Activated naive CD8-positive, alpha-beta T cell treated with anti-CD3 and anti-CD28 coated beads for 36 hours (primary cell): ENCODE measurements at places on chromosomes 16 and 17.

GRCh38 chr16:84137287-84137686, 7.7 kb downstream of the HSDL1 start:
- no peak for DNase-seq

DNA sequence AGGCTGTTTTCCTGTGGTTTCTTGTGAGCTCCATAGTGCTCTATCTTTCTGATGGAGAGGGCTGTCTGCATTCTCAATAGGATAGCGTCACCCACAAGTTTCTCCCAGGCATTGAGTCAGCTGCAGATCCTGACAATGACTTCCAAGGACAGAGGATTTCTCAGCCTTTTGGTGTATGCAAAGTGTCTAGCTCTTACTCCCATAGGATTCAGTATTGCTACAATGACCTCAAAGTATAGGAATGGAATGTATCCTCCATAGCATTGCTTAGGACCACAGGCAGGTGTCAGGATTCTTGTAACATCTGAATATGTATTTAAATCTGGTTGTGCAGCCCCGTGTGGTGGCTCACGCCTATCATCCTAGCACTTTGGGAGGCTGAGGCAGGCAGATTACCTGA, 32.3 kb downstream of the SMIM36 start:
- no peak for DNase-seq

DNA sequence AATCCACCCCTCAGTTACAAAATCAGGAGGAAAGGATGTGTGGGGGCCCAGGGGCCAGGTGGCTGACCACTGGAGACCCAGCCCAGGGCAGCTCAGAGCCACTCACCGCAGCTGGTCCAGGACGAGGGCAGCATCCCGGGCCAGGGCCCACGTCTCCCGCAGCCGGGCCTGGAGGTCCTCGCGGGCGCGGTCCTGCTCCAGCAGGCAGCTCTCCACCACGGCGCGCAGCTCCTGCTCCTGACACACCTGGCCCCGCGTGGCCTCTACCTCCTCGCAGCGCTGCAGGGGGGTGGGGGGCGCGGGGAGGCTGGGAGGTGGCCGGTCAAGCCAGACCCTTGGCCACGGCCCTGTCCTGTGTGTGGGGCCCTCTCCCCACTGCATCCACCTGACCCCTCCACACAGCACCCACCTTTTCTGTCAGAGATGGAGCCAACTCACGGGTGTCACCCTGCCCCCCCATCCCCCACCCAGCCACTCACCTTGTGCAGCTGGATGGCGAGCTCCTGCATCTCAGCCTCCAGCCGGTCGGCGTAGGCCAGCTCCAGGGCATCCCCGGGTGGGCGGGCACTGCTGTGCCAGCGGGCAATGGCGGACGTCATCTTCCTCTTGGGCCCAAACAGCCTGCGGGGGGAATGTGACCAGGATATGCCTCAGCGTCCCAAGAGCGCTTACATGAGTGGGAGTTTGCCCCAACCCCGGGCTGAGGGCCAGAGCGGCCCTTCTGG, 5.1 kb downstream of the NUDT16L1 start:
- DNase-seq, result no peak

- no peak for DNase-seq
These were observed 42.5 kb upstream of the CBFA2T3 start for GRCh38 chr16:89019511-89019910.

GRCh38 chr16:87976665-87977064, 25.4 kb downstream of the BANP start:
- DNase-seq, result no peak

GRCh38 chr17:35046740-35047283, 16.7 kb downstream of the RFFL start:
- DNase-seq, result peak; percentile 65

DNA sequence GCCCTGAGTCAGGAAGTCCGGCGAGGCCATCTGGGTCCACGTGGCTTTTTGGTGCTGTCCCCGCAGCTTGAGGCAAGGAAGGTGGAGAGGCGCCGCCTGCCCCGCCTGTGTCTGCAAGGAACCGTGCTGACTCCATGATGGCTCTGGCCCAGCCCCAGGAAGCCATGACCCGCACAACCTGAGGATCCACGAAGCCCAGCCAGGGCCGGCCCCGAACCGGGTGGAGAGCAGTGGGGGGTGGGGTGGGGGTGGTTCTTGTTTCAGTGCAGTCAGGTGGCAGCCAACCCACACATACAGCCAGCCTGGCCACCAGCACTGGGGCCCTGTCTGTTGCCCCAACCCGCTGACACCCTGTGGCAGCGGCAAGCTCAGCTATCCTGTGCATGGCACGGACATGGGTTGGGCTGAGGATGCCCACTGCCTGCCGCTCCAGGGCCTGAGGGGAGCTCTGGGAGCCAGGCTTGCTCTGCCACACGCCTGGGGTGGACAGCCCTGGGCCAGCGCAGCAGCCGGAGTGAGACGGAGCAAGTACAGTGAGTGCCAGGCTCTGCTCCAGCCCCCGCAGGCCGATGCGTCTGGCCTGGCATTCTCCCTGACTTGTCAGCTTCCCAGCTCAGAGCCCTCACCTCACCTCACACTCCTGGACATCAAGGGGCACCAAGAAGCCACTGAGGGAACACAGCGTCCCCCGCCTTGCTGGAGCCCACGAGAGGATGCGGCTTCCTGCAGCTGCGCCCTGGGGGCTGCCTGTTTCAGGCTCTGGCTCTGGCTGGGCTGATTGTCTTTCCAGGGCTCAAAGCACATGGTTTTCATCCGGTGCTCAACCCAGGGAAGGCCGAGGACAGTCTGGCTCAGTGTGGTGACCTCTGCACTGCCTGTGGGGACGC, 68.8 kb downstream of the LMF1 start:
- no peak for DNase-seq

GRCh38 chr17:5022171-5022711, 13.0 kb downstream of the SLC52A1 start:
- no peak for DNase-seq

DNA sequence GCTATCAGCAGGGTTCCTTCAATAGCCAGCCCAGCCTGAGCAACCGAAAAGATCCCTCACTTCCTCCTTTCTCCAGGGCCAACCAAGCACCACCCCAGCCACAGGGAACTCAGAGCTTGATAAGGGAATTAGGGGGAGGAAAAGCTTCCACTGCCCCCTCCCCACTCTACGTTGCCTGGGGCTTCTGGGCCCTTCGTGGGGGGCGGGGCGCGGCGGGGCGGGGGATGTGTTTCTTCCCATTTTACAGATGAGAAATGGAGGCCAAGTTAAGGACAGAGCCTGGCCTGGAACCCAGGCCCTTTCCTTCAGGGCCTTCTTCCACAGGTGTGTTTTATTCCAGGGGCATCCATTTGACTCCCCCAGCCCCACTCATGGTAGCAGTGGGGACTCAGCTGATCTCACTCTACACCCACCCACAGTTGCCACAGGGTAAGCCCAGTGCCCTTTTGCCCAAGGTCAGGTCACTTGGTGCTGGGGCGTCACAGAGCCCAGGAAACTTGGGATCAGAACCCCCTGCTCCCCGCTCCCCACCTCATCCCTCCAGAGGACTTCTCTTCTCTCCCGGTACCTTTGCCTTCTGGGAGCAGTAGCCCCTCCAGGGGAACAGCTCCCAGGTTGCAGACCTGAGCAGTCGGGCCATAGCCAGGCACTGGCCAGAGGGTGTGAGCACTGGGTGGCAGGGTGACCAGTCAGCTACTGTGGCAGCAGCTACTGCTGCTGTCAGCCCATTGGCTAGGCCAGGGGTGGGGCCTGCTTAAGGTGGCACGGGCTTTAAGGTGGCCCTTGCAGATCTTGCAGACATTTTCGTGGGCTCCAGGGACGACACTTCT, at the start of gene LDHD:
Gene LDHD, minus strand, starts transcription at position 700 of the 830 bp plus-strand sequence. Its CDS starts 60 bp downstream, at position 640.
- DNase-seq, result no peak

- peak; percentile 66 for DNase-seq
These were observed 1.8 kb upstream of the RBFOX3 start for GRCh38 chr17:79612468-79613194.
